MM.1S (cell line): ENCODE measurements at places on chromosomes 16 and 17.
A peak's percentile ranks its signal among the peaks of the same experiment; 100 is the strongest.

DNA sequence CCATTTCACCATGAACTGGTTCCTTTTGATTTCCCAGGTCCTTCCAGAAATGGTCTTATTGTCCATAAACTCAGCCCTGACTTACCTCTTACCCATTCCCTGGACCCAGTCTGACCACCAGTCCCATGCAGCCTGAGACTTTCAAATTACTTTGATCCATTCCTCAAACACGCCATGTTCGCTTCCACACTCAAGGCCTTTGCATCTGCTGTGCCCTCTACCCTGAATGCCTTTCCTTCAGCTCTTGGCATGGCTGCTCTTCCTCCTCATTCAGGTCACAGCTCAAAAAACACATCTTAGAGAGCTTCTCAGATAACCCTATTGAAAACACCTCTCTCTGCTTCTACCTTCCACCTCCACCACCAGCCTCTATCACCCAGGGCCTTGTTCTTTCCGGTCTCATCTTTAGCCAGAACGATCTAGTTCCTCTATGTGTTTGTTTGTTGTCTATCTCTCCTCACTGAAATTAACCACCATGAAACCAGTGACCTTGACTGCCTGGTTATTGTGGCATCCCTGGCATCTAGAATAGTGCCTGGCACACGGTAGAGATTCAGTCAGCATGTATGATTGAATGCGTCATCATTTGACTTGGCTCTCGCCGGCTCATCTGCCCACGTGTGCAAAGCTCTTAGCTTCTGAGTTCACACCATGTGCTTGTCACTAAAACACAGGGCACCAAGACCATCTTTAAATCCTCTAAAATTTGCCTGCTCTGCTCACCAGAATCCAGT, 12.8 kb downstream of the CRYM start:
- no peak for DNase-seq

DNA sequence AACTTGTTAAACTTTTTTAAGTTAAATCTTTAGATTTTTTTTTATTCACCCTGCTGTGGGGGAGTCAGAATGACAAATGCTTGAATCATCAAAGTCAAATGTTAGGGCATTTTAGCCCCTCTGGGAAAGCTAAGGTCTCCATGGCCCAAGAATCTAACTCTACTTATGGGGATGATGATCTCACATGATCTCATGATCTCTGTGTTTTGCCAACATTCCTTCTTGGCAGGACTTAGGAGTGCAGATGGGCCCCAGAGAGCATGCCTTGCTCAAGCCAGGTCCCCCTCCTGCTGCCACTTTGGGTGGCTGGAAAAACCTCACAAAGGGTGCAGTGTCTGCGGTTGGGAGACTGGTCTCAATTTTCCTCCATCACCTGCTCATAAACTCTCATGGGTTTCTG, 108.6 kb downstream of the PRKCB start:
- no peak for DNase-seq

- no peak for DNase-seq
These were observed at the start of gene DOC2B for GRCh38 chr17:181245-182049. TSS of gene DOC2B (minus strand) at chr17:181650. CDS start at chr17:181479, 171 bp downstream.

GRCh38 chr16:26005336-26005735, 313.6 kb downstream of the HS3ST4 start:
- no peak for DNase-seq

GRCh38 chr17:10234033-10234432, 35.6 kb upstream of the GAS7 start:
- DNase-seq, result no peak

- DNase-seq, result no peak
These were observed 4.4 kb downstream of the CLEC19A start for GRCh38 chr16:19289811-19290485.

GRCh38 chr16:8474587-8474986, 115.7 kb downstream of the TMEM114 start:
- DNase-seq, result no peak

- no peak for DNase-seq
These were observed 177.0 kb downstream of the HAPSTR1 start for GRCh38 chr16:9268446-9268845.

- DNase-seq, result peak; percentile 72
These were observed at the start of gene THRA for GRCh38 chr17:40062329-40063186. TSS of gene THRA (plus strand) at chr17:40062965. CDS start at chr17:40074489, 11,524 bp downstream.

DNA sequence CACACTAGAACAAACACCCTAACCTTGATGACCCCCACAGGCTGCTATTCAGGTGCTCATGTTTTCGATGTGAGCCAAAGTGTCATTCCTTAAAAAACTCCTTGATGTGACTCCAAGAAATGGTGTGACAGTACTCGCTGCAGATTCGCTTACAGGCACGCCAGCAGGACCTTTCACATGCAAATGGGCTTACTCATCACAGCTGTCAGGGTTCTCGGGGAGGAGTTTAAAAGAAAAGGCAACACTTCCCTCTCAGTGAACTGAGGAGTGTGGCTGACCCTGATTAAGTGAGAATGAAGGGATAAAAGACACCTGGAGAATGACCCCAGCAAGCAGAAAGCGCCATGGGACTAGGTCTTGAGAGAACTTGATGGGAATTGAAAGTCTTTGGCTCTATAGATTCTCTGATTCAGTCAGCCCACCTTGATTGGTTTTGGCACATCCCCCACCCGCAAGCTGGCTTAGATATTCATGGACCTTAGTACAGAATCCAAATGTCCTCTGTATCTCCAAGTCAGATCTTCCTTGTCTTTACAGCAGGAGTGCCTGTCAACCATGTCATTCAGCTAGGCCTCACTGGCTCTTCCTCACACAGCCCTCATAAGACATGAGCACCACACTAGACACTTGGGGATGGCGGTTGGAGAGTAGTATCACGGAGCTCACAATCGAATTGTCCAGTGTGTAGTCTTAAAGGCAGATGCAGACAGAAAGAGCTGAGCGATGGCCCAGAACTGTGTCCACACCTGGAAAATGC, 82.6 kb downstream of the HIC1 start:
- peak; percentile 73 for DNase-seq

DNA sequence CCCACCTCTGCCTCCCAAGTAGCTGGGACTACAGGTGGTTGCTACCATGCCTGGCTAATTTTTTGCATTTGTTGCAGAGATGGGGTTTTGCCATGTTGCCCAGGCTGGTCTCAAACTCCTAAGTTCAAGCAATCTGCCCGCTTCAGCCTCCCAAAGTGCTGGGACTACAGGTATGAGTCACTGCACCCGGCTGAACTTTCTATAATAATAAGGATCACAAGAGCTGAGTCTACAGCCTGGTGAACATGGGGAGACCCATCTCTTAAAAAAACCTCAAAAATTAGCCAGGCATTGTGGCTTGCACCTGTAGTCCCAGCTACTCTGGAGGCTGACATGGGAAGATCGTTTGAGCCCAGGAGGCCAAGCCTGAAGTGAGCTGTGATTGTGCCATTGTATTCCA, 53.5 kb downstream of the WDR59 start:
- no peak for DNase-seq

GRCh38 chr16:74117798-74118197, 178.8 kb upstream of the PSMD7 start:
- DNase-seq, result no peak

GRCh38 chr17:17497845-17498520, 1.8 kb upstream of the RASD1 start:
- no peak for DNase-seq

GRCh38 chr17:21687136-21687953, 5.0 kb upstream of the KCNJ18 start:
- no peak for DNase-seq

DNA sequence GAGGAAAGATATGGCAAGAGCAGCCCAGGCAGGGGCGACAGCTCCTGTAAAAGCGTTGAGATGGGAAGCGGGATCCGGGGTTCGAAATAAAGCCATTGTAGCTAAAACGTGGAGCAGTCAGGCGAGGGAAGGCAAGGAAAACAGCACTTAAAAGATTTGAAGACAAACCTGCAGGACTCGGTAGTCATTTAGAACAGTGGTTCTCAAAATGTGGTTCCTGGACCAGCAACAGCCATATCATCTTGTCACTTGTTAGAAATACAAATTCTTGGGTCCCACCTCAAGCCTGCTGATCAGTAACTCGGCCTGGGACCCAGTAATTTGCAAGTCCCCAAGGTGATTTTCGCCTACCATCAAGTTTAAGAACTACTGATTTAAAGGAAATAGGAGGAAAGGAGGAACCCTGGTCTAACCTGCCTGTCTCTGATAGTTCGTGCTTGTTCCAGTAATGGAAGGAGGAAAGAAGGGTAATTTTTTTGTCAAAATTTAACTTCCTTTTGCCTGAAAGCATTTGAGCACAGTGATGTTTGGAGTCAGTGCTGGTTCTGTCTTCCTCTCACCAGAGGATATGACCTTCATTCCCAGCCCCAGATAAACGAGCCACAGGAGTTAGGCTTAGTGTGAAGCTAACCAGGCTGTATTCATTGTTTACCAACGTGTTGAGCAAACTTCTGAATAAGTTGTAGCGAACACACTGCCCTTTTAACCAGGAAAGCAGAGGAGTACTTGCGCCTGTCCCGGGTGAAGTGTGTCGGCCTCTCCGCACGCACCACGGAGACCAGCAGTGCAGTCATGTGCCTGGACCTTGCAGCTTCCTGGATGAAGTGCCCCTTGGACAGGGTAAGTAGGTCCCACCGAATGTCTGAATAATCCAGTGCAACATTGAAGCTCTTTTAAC, 1.1 kb downstream of the ORC6 start:
- DNase-seq, result peak; percentile 15

DNA sequence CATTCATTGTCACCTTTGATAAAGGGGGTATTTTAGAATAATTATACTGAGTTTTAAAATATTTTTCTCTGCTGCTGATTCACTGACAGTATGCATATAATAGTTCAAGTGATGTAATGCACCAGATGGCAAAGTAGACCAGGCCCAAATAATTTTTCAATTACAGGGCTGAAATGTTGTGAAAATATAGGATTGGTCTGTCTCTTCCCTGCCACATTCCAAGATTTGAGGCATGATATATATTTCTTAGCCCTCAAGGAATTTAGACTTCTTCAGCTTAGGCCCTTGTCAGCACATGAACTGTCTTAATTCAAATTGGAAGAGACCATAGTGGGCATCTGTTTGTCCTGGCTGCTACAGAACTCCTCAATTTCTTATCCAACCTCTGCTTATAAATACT, 39.2 kb upstream of the SLC12A3 start:
- DNase-seq, result no peak

- no peak for DNase-seq
These were observed 4.7 kb upstream of the CACNG4 start for GRCh38 chr17:66959641-66960375.

DNA sequence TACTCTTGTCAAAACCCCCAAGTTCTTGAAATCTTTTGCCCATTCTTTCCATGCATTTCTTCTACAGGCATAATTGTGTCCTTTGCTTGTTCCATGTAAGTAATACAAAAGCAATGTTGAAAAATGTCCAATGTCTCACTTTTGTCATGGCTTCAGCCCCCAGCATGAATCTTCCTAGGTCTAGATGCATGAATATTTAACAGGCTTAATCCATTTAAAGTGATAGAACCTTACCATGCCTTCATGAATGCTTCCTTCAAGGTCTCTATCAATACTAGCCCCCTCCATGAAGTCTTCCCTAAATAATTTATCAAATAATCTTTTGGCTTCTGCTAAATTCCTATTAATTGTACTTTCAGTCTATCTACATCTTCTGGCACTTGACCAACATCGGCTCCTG, 46.1 kb upstream of the ANKFY1 start:
- no peak for DNase-seq

- no peak for DNase-seq
These were observed 365.3 kb upstream of the CCL2 start for GRCh38 chr17:33889766-33890165.

GRCh38 chr17:1931844-1932579, 93.1 kb downstream of the RTN4RL1 start:
- no peak for DNase-seq

DNA sequence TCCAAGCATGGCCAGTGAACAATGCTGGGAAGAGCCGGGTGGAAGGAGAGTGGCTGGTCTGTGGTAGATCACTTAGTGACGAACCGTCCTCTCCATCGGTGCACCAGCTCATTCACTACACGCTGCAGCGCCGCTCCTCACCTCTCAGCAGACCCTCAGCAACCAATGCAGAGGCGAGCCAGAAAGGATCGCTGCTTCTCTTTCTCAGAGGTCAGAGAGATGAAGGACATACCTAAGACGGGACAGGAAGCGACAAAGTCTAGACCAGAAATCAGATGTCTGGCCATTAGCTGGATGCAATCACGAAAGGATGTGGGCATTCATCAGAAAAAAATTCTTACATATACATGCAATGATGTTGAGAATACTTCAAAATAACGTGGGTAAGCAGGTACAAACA, 26.9 kb downstream of the NSMCE1 start:
- no peak for DNase-seq

- DNase-seq, result no peak
These were observed 62.8 kb upstream of the GRIN2A start for GRCh38 chr16:10245002-10245401.

DNA sequence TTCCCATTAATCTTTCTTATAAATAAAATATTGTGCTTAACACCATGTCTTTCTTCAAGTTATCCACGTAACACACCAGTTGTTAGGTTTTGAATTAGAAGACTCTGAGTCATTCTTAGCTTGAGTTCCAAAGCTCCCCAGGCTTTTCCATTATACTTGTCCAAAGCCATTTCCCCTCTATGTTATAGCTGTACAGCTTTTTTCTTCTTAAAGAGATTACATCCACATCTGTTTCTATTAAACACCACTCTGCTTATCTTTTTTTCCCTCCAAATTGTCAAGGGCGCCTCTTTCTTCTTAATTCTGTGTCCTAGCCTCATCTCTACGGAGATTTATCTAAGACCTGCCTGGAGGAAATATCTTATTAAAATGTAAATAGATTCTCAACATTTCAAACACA, 139.4 kb upstream of the CPHXL start:
- no peak for DNase-seq

GRCh38 chr17:14156689-14157088, 80.0 kb downstream of the CDRT15 start:
- DNase-seq, result no peak

- no peak for DNase-seq
These were observed 5.4 kb upstream of the SLC5A10 start for GRCh38 chr17:18946536-18946935.

DNA sequence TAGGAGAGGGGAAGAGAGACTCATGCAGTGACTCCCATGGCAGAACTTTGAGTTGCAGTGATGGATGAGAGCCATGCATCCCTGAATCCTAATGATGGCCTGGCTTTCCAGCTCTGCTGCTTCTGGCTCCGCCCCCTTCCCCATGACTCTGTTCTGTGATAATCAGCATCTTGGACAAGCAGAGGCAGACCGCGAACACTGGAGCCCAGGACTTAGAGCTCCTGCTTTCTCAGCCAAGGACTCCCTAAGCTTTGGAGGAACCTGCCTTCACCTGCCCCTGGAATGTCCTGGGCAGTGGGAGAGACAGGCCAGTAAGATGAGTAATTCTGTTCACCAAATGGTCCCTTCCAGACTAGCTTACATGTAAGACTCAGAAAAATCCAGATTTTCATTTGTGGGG, 12.5 kb downstream of the CCDC92B start:
- DNase-seq, result no peak

- peak; percentile 80 for DNase-seq
These were observed 3.3 kb upstream of the PPP1R1B start for GRCh38 chr17:39623356-39623950.

DNA sequence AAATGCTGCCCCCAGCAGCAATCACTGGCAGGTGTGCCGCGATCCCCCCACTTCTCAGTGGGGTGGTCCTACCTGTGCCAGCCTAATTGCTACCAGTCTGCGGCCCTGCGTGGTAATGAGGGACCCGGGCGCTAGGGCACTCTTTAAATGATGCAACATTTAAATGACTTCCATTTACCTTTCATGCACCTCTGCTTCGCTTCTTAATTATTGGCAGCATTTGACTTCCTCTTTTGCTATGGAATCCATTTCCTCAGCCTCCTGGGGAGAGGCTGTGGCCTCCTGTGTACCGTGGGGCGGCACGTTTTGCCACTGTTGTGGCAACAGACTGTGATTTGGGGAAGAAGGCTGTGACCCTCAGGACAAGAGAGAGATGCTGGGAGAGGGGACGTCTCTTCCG, 86.1 kb downstream of the RPA1 start:
- DNase-seq, result no peak
